ENCODE measurements at places on chromosomes 5 and 9. TPM values are rescaled to one million over a fixed set of nuclear protein-coding genes. Genes with fewer than 3 reads are reported as not detected.
A peak's percentile ranks its signal among the peaks of the same experiment; 100 is the strongest.

DNA sequence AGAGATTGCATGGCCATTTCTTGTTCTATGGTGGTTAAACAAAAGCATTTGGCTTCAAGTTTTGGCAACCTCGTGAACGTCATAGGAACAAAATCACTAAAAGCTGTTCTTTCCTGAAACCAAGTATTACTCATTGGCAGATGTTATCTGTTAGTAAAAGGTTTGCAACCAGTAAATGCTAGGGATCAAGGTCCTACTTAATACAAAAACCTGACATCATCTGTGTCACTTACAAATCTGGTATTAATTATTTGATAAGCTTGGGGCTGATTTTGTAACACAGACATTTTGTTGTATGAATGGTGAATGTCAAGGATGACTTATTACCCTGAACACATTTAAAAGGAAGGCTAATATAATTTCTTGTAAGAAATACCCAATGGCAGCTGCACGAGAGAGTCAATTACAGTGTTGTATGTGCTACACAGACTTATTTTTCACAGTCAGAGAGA lies 486.4 kb upstream of the ZNF608 start:
- no peaks in the 10 kb centered on the region for H3K27me3 ChIP-seq
- DNase-seq: peak; percentile 94
- no peaks in the 10 kb centered on the region for H3K36me3 ChIP-seq
- no peak overlapping the region for H3K27ac ChIP-seq
- H3K4me3 ChIP-seq: no peak overlapping the region

DNA sequence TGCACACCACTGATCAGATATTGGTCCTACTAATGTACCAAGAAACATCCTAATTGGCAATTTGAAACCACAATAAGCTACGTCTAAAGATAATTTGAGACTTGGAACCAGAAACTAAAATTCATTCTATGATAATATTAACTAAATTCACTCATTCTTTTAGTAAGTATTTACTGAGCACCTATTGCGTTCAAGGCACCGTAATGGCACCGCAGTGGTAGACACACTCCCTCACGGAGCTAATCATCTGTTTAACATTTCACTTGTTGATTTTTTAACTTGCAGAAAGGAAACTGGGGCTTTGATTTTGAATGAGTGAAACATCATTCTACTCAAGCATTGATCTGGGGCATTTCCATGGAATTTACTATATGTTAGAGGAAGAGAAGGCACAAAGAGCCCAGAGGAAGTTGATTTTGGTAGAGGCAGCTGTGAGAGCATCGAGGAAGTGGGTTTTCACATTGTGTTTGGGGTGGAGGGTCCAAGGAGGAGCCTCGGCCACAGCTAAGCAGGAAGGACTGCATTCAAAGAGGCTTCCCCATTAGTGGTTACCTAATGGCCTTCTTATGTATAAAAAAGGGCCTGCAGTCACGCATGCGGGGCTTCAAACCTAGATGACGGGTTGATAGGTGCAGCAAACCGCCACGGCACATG lies 7.1 kb downstream of the RAPGEF1 start:
- peaks cover 53% of the 10 kb centered on the region for H3K4me1 ChIP-seq
- H3K36me3 ChIP-seq: no peaks in the 10 kb centered on the region
- no peak overlapping the region for H3K27ac ChIP-seq
- H3K4me3 ChIP-seq: no peak overlapping the region
- no peaks in the 10 kb centered on the region for H3K27me3 ChIP-seq

GRCh38 chr9:90162819-90163218 lies 479.8 kb downstream of the DIRAS2 start:
- no peak overlapping the region for H3K4me3 ChIP-seq
- H3K4me1 ChIP-seq: no peaks in the 10 kb centered on the region
- H3K36me3 ChIP-seq: no peaks in the 10 kb centered on the region
- H3K27me3 ChIP-seq: no peaks in the 10 kb centered on the region
- no peak for DNase-seq

DNA sequence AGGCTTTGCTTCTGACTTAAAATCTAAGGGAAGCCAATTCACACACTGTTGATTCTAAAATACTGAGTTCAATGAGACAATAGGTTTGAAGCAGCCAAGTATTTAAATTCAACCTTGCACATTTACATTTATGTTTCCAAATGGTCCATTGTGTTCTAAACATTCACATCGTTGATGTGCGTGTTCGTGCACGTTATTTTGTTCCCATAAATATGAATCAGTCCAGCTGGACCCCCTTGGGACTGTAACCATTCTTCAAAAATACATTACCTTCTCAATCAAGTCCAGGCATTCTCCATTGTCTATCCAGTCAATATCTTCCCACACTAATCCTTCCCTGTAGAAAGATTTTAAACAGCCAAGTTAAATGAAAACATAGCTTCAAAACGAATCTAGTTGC lies 146.4 kb upstream of the RETREG1 start:
- no peak overlapping the region for H3K4me3 ChIP-seq
- H3K27ac ChIP-seq: no peak overlapping the region
- H3K27me3 ChIP-seq: no peaks in the 10 kb centered on the region
- peaks cover 57% of the 10 kb centered on the region for H3K36me3 ChIP-seq

DNA sequence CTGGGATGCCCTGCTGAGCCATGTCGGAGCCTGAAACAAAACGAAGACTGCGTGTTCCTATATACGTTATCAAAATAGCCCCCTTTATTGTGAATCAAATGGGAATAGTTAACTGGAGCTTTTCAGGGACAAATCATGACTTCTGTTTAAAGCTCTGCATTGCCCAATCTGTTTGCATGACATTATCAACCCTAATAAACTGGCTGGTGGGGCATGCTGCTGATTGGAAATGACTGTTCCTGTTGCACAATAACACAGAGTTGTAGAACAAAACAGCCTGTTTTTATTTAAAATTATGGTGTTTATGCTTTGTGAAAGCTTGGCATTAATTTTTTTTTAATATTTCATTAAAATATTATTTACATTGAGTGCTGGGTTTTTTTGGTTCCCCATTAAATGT lies 215.5 kb downstream of the TMEM167A start:
- H3K4me3 ChIP-seq: no peak overlapping the region
- DNase-seq: no peak
- H3K4me1 ChIP-seq: no peaks in the 10 kb centered on the region
- no peak overlapping the region for H3K27ac ChIP-seq
- H3K27me3 ChIP-seq: peaks cover 5% of the 10 kb centered on the region

DNA sequence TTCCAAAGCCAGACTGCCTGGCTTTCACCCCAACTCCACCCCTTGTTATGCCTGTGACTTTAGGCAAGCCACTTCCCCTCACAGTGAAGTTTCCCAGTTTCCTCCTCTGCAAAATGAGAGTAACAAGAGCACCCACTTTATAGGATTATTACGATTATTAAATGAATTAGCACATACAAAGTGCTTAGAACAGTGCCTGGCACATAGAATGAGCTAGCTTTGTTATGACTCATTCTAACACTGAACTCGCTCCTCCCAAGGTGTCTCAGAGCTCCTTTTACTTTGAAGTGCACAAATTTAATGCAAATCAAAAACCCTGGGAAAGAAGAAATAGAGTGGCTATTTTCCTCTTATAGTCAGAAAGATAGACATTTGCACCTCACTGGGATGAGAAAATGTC lies 34.3 kb downstream of the DNAH5 start:
- H3K27ac ChIP-seq: no peak overlapping the region
- no peaks in the 10 kb centered on the region for H3K36me3 ChIP-seq
- DNase-seq: no peak

GRCh38 chr9:97895695-97896332 lies 26.5 kb downstream of the TRMO start:
- H3K4me3 ChIP-seq: no peak overlapping the region
- H3K27ac ChIP-seq: no peak overlapping the region
- no peak for DNase-seq
- H3K36me3 ChIP-seq: no peaks in the 10 kb centered on the region
- H3K4me1 ChIP-seq: peaks cover 7% of the 10 kb centered on the region

C6 gene
- not detected for total RNA-seq

FABP6 gene
- total RNA-seq: not detected

Measured in astrocyte (in vitro differentiated cells and primary cell).